ENCODE measurements at places on chromosomes 2 and 18. TPM values are rescaled to one million over a fixed set of nuclear protein-coding genes. Genes with fewer than 3 reads are reported as not detected.

The TSPYL6 gene
- total RNA-seq: 16.8 TPM

DNA sequence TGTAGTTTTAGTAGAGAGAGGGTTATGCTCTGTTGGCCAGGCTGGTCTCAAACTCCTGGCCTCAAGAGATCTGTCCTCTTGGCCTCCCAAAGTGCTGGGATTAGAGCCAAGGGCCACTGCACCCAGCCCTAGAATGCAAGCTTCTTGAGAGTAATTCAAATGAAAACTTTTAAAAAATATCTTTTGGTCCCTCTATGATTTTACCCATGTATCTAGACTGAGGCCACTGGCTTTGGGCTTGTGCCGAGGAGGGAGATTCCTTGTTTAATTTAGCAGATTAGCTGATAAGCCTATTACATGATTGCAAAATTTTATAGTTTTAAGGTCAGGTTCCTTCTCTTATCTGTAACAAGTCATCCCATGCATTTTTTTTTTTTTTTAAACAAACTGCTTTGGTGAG lies 59.5 kb upstream of the CCDC195 start:
- DNase-seq: no peak

- DNase-seq: no peak
Observed at GRCh38 chr2:53820711-53821110, 33.9 kb downstream of the ERLEC1 start.

DNA sequence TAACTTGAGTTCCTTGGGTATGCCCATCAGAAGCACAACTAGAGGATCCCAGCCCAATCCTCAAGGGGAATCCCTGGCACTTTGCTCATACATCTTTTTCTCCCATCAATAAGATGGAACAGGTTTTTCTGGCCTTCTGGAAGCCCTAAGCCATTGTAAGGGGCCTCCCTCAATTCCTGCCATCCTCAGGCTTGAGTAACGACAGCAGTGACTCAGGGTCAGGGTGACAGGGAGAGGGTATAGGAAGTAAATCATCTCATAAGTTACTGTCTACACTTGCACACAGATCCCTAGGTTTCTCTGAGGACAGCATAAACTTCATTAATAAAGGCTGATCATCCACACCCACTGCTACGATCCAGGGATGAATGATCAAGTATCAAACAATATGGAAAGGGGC lies 35.0 kb downstream of the AMER3 start:
- DNase-seq: no peak

DNA sequence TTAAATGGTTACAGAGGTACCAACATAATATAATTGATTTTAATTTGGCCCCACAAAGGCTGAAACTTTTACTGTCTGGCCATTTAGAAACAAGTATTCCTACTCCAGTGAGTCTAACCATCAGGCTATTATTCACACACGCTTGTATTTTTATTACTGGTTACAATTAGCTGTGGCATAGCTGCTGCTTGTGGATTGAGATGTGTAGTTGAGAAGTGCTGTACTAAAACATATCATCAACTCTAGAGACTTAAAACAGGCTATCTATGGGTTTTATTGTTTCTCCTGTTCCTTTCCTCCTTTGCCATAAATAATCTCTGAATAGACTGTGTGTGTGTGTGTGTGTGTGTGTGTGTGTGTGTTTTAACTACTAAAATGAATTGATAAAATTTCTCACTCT lies 530.2 kb downstream of the CCDC85A start:
- no peak for DNase-seq

- DNase-seq: peak; percentile 49
Observed at GRCh38 chr2:136423516-136423996, 305.6 kb upstream of the CXCR4 start.

DNA sequence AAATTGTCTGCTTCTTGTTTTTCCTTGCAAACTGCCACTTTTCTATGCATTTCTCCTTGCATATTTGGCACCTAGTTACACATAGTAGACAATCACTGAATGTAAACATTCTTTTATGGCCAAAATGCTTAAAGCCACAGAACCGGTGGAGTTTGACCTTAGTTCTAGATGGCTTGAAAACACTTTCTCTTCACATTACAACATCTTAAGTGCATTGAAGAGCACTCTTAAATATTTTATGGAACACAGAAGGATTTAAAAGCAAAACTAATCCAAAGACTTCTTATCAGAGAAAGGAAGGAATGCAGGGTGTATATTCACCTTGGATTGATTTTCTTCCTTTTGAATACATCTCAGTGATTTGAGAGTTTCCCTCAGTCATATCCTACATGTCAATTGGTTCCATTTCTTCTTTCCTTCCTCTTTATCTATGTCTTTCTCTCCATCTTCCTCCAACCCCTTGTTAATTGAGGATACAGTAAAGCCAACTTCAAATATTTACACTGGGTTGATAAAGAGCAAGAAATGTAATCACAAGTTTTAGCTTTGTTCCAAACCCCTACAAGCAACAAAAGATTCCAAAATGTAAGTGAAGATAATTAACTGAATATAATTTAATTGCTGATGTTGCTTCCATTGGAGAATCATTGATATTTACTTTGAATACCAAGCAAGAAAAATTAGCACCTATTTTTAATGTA lies 548.0 kb downstream of the CNTNAP5 start:
- no peak for DNase-seq

All from prostate gland (tissue), 2 donors.